ENCODE measurements at places on chromosomes 12 and 14. TPM values are rescaled to one million over a fixed set of nuclear protein-coding genes. Genes with fewer than 3 reads are reported as not detected.

Gene GALNT16
- total RNA-seq: 6.9 TPM

Gene PPP1R1A
- 1.3 TPM for total RNA-seq

Gene SMIM41
- 0.67 TPM for total RNA-seq

Gene SLC39A5
- not detected for total RNA-seq

DNA sequence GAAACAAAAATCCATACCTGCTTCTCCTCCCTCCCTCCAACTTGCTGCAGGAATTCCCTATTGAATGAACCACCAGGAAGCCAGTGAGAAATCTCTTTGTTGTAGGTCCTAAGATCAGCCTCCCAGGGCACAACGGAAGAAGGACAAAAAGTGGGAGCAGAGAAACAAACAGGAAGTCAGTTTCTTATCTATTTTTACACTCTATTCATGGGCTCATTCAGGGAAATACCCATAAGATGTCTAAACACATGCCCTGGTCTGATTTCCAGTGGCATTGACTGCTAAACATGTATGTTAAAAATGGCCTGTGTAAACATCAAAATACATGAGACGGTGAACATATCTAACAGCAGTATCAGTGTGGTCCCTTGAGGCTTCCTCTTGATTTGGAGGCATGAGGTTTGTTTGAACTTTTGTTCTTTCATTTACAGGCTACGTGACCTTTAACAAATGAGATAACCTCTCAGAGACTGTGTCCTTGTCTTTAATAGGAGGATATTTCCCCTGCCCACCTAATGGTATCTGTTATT is 18.8 kb downstream of the GPR65 start:
- H3K4me3 ChIP-seq: no peak overlapping the region
- H3K4me1 ChIP-seq: no peaks in the 10 kb centered on the region
- no peaks in the 10 kb centered on the region for H3K27me3 ChIP-seq
- DNase-seq: no peak
- H3K27ac ChIP-seq: no peak overlapping the region

Measured in thyroid gland (tissue), 4 donors.